ENCODE measurements at places on chromosomes 5 and 9. TPM values are rescaled to one million over a fixed set of nuclear protein-coding genes. Genes with fewer than 3 reads are reported as not detected.

- no peak for DNase-seq
These were observed 19.6 kb downstream of the MFAP3 start for GRCh38 chr5:154058055-154059038.

Gene C9
- 0.34 TPM for polyA plus RNA-seq

DNA sequence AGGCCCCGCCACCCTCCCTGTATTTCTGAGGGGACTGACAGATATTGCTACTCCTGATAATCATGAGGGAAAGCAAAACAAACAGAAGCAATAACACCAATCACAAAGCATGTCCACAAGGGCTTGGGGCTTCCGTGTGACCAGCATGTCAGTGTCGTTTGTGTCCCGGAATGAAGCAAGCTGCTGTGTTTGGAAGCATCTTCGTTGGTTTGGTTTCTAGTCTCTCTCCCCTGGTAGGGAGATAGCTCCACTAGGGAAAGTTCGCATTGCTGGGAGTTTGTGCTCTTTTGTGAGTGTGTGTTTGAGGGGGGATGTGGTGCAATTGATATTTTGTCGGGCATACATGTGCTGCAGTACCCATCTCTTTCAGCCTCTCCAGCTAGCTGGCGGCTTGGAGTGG lies 1.4 kb downstream of the GRIA1 start:
- DNase-seq: no peak

Gene PCDHB11
- 4.4 TPM for polyA plus RNA-seq
